ENCODE measurements at places on chromosomes 6 and 20.

DNA sequence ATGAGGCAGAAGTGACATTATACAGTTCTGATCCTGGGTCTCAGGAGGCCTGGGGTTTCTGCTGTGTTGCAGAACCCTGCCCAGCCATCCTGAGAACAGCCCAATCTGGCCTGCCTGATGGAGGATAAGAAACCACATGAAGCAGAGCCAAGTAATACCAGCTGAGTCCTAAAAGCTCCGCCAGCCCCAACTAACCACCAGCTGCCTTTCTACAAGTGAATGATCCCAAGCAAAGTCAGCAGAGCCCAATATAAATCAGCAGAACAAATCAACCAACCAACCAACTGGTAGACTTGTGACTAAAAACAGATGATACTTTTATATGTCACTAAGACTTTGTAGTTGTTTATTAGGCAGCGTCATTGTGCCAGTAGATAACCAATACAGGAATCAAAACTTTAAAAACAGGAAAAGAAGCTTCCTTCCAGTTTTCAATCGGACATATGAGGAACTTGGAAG is 52.1 kb downstream of the SNX5 start:
- DNase-seq, result no peak

DNA sequence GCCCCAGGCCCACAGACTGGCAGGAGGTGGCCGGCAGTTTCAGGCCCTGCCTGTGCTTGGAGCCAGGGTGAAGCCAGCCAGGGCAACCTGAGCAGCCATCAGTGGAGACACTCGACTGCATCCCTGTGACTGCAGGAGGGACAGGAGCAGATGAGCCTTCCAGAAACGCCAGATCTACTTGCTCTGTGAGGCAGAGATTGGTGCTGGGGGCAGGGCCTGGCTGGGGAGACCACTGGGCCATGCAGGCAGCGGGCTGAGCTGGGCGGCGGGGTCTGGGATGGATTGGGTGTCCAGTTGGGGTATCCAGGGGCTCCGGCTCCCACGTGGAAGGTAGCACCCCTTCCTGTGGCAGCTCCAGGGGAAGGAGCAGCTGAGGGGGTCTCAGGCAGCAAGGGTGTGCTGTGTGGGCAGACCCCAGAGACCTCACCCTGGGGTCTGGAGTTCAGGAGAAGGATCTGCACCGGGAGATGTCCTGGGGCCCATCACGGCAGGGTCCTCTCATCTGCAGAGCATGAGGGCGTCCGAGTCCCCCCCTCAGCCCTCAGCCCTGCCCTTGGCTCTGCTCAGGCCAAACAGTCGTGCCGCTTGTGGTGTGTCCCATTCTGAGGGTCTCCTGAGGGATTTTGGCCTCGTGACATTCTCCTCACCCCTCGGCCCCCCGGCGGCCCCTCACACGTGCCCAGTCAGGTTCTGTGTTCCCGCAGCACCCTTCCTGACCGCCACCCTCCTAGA is 334.9 kb downstream of the TAF4 start:
- no peak for DNase-seq

- no peak for DNase-seq
These were observed 210.4 kb downstream of the TAF4 start for GRCh38 chr20:61855286-61855685.

DNA sequence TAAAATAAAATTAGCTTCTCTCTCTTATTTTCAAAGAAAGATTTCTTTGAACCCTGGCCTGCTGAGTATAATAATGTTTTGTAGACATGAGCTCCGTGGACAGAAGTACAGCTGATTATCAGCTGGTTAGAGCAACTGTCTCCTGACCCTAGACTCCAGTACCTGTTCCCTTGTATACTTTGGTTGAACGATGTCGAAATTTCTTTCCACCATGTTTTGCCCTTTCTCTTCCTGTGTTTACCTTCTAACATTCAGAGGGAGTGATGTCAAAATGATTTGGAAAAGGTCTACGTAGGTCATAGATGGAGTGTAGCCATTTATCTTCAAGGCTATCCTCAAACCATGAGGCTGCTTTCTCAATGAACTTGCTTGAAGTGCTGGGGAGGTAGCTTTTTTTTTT is 16.8 kb upstream of the ADTRP start:
- no peak for DNase-seq

DNA sequence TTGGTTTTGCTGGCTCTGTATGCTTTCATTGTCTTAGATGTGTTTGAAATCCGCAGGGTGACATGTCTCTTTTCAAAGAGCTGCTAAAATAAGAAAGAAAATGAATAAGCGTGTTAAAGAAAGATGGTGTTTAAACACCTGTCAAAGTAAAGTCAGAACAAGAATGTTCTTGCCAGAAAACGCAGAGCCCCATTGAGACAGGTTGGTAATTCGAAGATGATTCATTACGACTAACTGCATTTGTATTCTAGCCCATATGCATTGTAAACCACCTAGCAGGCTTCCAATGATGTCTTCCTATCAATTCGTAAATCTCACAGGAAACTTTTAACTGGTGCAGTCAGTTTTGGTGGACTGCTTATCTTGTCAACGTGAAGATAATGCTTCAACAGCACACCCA is 16.8 kb downstream of the PHACTR2 start:
- no peak for DNase-seq

DNA sequence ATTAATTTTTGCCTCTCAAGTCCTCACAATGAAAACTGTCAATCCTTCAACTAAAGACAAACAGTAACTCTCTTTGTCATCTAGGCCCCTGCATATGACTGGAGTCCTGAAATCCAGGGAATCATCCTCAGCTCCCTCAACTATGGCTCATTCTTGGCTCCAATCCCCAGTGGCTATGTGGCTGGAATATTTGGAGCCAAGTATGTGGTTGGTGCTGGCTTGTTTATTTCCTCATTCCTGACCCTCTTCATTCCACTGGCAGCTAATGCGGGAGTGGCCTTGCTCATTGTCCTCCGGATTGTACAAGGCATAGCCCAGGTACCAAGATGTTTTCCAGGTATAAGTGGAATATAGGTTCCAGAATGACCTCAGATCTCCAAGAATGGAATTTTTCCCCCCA is 15.4 kb downstream of the SLC17A4 start:
- DNase-seq, result no peak

- no peak for DNase-seq
These were observed 350.0 kb upstream of the PRND start for GRCh38 chr20:4371623-4372251.

DNA sequence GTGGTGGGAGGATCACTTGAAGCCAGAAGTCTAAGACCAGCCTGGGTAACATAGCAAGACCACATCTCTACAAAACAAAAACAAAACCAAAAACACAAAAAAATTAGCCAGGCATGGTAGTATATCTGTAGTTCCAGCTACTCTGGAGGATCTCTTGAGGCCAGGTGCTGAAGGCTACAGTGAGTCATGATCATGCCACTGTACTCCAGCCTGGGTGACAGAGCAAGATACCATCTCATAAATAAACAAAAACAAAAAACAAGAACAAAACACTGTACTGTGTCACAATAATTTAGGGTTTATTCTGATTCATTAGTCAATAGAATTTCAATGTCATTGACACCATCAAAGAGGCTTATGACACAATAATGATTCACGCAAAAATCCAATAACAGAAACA is 1121.7 kb upstream of the MAP3K7 start:
- no peak for DNase-seq

GRCh38 chr6:135440087-135440792 is 57.3 kb downstream of the AHI1 start:
- no peak for DNase-seq

DNA sequence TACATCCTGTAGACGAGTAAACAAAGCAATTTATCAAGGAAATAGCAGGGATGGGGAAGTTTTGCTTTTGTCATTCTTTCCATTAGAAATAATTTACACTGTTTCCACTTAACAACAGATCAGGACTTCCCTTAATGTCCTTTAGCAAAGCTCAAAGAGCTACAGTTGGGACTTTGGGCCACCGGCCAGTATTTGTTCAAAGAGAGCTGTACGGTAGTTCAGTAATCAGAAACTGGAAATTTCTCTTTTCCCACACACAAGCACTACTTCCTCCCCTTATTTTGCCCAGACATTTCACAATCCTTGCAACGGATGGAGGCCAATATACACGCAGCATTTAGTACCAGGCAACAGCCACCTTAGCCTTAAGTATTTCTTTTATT is 12.1 kb upstream of the HINT3 start:
- no peak for DNase-seq

- DNase-seq, result no peak
These were observed 26.9 kb downstream of the CFAP61 start for GRCh38 chr20:20079102-20079784.

DNA sequence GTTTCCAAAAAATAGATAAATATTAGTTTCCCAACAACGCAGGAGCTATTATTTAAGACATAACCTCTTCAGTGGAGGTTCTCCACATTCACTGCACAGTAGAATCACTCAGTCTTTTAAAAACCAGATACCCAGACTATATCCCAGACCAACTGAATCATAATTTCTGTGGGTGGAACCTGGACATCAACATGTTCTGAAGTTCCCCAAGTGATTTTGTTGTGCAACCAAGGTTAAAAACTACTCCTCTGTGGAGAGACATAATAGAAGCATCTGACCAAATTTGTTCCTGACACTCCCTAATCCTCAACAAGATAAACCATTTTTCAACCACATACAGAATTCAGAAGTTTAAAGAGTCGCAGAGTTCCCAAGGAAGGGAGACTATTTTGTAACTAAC is 42.3 kb downstream of the STK38 start:
- no peak for DNase-seq

DNA sequence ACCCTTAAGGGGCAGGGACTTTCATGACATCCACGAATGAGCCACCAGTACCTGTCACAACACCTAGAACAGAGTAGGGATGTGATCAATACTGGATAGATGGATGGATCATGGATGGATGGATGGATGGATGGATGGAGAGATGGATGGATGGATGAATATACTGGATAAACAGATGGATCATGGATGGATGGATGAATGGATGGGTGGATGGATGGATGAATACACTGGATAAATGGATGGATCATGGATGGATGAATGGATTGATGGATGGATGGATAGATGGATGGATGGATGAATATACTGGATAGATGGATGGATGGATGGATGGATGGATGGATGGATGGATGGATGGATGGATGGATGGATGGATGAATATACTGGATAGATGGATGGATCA is 73.0 kb downstream of the PKHD1 start:
- no peak for DNase-seq

DNA sequence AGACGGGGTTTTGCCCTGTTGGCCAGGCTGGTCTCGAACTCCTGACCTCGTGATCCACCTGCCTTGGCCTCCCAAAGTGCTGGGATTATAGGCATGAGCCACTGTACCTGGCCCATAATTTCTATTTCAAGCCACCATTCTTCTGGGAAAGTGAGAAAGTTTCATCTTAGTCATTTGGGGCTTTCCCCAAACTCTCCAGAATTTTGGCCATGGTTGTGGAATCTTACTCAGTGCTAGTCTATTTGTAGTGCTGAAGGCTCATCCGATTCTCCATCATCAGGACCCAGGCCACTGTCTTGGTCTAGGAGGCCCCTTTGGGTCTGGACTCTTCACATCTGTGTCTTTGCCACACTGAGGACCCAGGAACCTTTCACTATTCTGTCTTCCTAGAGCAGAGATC is 164.9 kb downstream of the EYA2 start:
- DNase-seq, result no peak

DNA sequence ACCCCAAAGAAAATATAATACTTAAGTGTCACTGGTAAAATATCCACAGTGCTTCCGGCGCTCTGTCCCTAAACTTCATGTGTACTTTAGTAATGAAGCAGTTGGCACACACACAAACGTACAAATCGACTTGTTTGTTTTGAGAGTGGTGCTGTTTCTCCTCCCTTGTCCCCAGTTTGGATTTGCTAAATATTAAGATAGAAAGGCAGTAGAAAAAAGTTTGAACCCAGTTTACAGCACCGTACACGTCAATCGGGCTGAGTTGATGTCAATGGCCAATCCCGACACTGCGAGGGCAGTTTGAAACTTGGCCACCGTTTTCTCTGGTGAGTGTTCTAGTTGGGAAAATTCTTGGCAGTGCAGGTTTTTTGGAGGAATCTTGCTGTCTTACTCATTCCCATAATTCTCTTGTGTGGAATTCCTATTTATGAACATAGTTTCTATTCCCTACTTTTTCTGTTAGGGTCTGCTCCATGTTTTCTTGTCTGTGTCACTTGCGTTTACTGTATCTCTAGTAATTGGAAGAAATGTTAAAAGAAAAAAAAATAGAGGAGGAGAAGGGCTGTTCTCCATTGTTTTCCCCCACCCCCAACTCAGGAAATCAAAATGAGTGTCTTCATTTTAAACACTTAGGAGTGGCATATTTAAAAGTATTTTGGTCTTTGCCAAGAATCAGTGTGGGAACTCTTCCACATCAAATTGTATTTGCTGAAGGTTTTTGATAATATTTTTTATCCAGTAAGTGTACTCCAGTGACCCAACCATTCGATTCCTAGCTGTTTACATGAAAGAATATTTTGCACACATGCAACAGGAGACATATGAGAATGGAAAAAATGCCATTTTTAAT is 72.3 kb downstream of the OR2B2 start:
- DNase-seq, result peak; percentile 68

GRCh38 chr20:7195704-7196103 is 428.2 kb downstream of the BMP2 start:
- DNase-seq, result no peak

- no peak for DNase-seq
These were observed 8.4 kb upstream of the IRF4 start for GRCh38 chr6:382883-383810.

DNA sequence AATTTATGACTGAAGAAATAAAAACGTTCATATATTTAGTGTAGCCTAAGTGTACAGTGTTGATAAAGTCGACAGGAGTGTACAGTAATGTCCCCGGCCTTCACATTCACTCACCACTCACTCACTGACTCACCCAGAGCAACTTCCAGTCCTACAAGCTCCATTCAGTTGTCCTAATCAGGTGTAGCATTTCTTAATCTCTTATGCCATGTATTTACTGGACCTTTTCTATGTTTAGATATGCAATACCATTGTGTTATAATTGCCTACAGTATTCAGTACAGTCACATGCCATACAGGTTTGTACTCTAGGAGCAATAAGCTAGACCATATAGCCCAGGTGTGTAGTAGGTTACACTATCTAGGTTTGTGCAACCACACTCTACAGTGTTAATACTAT is 610.2 kb upstream of the NOX3 start:
- no peak for DNase-seq

DNA sequence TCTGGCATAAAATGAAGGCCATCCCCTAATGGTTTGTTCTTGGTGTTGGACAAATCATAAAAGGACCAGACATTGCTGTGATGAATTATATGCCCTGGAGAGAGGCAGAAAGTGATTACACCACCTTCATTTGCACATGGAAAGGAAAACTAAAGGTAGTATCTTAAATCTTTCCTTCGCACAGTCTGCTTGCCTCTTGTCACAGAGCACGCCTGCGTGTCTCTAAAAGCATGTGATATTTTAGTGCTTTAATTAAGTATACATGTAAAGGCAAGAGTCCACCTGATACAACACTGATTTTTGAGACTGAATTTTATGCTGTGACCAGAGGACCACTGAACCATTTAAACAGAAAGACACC is 28.8 kb upstream of the PLAGL1 start:
- DNase-seq, result no peak

GRCh38 chr20:63177134-63177784 is 38.7 kb downstream of the YTHDF1 start:
- no peak for DNase-seq

All from amniotic stem cell (primary cell).